ENCODE measurements at places on chromosomes 11 and 22.

- peak; percentile 92 for DNase-seq
Measured at GRCh38 chr11:10926801-10927211, 69.0 kb upstream of the ZBED5 start.

DNA sequence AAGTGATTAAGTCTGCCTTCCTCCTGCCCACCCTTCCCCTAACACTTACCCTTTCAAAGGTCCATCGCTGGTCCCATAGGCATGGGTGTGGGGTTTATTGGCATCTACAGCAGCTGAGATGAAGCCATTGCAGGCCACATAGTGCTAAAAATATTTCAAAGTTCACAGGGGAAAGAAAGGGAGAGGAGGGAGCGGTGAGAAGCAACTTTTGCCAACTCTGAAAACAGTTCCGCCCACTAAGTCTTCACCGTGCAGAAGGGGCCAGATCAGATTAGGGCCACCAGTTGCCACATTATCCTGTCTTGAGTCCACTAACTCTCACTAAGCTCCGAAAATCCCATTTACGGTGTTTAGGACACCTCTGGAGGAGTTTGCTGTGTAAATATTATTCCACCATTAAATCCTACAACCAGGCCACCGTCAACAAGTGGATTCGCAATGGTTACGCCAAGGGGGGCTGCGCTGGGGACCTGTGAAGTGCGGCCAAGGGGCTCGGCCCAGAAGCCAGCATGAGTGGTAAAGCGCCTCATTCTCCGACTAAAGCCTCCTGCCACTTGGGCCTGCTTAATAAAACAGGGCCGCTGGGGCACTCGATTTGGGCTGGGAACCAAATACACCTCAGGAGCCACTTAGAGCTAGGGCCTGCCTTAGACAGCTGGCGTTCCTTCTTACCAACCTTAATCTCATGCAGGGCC is 534.9 kb downstream of the MIAT start:
- no peak for DNase-seq

DNA sequence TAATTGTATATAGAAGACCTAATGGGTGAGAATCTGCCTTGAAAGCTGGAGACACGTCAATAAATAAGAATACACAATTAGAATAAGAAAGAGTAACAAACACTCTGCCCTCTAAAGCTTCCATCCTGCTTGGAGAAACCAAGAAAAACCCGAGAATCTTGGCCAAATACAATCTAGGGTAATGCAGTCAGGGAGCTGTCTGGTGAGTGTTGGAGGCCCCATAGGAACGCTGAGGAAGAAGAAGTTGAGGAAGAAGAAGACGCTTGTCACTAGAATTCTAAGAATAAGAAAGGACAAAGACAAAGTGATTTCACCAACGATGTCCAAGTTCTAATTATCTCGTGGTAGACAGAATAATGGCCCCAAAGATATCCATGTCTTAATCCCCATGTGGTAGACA is 4485.9 kb upstream of the OR11H1 start:
- no peak for DNase-seq

DNA sequence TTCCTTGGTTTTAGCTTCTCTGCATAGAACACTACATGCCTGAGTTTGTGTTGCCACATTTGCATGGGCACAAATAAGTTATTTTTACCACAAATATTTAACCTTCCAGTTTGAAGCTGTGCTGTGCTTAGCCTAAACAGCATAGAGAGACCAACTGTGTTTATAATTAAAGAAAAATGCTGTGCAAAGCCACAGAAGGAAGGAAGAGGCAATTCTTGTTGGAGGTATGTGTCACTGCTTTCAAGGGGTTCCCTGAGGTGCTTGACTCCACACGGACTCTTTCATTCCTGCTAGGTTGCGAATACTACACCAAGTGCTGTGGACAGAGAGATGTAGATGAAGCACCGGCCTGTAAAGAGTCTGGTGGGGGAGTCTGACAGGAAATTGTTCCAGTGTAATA is 47.6 kb upstream of the OLFML1 start:
- DNase-seq: no peak

GRCh38 chr11:8642196-8642841 is 40.1 kb downstream of the TRIM66 start:
- DNase-seq: peak; percentile 70

GRCh38 chr22:24695060-24695459 is 79.5 kb downstream of the PIWIL3 start:
- no peak for DNase-seq

- DNase-seq: no peak
Measured at GRCh38 chr22:17774206-17774925, at the start of gene BID. Gene BID (minus strand): TSS chr22:17774469. CDS start chr22:17750116, 24,353 bp downstream.

DNA sequence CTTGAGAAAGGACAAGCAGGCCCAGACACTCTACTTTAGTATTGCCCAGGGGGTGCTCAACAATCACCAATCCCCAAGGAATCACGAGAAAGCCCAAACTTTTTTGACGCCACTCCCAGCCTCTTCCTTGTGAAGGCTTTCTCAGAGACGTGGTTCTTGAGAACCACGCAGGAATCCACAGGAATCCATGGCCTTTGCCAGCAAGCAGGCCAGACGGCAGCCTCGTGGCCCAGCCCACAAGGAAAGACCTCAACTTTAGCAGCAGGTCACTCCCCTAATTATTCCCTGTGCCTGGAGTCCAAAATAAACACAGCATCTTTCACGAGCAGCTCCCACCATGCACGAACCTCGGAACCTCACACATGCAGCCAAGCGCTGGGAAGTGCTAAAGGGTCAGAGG is 104.2 kb downstream of the WT1 start:
- DNase-seq: no peak

GRCh38 chr22:47534804-47535410 is 772.5 kb downstream of the TBC1D22A start:
- DNase-seq: no peak

DNA sequence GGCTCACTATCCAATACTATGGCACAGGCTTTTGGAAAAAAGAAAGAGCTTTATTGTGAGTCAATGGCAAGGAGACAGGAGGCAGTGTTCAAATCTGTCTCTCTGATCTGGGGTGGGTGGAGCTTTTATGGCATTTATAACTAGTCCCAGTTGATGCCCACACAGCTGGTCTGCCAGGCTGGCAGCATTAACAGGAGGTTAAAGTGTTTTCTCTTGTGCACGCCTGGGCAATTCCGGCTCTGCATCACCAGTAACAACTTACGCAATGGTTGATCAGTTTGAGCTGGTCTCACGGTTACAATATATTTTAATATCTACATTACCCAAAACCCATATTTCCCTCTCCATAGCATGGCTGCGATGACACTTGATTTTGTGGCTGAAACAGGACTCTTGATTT is 15.1 kb upstream of the SMIM38 start:
- no peak for DNase-seq

DNA sequence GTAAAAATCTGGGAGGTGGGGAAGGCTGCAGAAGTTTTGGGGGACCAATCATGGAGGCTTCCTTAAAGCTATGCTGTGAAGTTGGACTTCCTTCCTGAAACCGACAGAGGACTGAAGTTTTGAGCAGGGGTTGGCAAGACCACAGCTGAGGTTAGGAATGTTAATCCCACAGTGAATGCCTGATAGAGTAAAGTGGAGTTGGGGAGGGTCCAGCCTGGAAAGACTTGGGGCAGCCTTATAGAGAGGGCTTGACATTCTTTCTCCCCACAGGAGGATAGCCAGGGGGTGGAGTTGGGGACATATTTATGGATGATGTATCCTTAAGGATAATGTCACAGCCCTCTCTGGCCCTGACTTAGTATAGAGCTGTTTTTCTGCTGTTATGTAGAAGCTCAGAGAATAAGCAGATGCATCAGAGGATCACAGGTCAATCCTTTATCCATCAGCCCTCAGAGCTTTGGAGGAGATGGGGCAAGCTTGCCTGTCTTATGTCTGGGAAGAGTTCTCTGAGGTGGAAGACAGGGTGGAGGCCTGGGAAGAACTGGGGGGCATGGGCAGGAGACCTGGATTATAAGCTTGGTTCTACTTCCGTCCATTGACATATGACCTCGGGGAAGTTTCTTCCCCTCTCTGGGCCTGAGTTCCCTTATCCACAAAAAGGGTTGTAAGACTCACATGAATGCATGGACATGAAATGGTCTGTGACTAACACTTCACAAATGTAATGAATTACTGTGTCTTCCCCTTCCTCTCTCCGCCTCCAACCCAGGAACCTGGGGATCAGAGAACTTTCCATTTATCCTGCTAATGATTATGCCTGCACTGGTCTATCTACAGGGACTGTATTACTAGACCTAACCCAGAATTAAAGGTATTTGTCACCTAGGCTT is 317.8 kb downstream of the MIAT start:
- DNase-seq: no peak

GRCh38 chr22:32961497-32961896 is 96.7 kb downstream of the SYN3 start:
- no peak for DNase-seq

GRCh38 chr11:72174302-72175070 is 17.5 kb upstream of the FOLR1 start:
- DNase-seq: no peak

GRCh38 chr22:46012182-46012880 is 35.4 kb upstream of the WNT7B start:
- DNase-seq: no peak

DNA sequence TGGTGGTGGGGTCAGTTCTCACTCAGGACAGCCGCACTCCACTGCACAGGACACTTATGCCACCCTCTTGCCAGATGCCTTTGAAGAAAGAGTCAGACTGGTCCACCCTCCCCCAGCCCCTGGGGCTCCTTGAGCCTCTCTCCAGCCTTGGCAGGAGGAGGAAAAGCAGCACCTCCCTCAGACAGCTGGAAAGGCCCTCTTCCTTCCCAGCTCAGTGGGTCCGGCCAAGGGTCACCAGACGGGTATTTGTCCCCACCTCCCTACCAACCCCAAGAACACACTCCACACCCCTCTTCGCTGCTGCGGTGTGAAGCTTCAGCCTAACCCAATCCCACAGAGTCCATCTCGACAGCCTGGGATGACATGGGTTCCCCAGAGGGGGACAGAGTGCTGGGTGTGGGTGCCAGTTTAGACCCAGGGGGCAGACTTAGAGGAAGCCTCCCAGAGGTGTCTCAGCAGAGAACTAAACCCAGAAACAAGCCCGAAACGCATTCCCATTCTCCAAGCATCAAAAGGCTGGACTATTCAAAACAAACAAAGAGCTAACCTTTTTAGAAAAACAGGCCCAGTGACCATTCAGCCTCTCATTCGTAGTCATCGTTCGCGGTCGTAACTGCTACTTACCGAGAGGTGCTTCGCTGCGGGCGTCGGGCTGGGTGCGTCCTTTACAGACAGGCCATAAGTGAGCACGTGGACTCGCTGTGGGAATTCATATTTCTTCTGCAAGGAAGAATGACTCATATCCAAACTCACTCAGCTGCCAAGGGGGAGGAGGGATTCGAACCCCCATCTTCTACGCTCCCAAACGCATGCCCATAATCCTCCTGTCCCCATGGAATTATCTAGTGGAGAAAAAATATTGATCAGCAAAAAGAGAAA is 57.5 kb upstream of the ANO1 start:
- DNase-seq: no peak

- DNase-seq: no peak
Measured at GRCh38 chr11:94932503-94932902, 40.9 kb downstream of the CWC15 start.

DNA sequence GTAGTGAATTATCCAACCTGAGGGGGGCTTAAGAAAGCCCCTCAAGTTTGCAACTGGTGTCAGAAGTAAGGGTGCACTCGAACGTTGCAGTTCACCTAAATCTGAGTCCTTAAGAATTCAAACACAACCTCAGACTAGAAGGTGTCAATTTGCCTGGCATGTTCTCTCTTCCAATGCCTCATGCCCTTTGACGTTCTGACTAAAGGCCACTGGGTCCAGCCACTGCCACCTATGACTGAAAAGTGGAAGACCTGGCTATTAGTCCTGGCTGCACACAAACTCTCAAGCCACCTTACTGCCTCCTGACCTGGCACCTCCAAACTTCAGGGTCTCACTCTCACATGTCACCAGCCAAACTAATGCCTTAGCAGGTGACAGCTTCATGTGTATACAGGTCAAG is 8.0 kb downstream of the APOL4 start:
- no peak for DNase-seq

GRCh38 chr22:32801537-32802236 is at the start of gene TIMP3:
Gene TIMP3 (plus strand): TSS chr22:32801705. CDS start chr22:32802002, 297 bp downstream.
- no peak for DNase-seq

GRCh38 chr11:17559341-17560087 is 12.5 kb downstream of the OTOG start:
- DNase-seq: no peak

DNA sequence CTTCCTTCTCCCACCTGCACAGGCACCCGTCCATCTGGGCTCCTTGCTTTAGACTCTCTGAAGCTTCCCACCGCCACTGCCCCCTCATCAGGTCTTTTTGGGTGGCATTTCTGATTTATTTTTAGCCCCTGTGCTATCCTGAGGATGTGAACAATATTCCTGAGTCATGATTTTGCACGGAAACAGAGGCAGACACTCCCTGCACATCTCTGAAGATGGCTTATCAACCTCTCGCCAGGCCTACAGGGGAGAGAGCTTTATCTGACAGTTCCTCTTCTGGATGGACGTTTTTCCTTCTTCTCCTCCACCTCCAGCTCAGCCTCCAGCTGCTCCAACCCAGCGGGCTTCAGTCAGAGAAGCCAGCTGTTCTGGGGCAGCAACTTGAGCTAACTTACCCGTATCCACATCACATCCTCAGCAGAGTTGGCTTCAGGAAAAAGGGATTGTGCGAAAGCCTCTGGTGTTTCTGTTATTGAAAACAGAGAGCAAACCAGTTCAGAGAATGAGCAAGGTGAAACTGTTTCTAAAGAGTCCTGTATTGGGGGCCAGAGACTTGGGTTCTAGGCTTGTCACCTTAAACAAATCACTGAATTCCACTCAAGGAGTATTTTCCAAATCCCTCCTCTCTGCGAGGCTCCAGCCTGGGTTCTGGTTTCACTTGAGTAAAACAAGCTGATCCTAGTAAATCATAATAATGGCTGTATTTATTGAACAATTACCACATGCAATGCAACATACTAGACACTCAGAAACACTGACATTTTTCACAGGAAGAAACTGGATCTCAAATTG is 33.1 kb upstream of the ETS1 start:
- no peak for DNase-seq

DNA sequence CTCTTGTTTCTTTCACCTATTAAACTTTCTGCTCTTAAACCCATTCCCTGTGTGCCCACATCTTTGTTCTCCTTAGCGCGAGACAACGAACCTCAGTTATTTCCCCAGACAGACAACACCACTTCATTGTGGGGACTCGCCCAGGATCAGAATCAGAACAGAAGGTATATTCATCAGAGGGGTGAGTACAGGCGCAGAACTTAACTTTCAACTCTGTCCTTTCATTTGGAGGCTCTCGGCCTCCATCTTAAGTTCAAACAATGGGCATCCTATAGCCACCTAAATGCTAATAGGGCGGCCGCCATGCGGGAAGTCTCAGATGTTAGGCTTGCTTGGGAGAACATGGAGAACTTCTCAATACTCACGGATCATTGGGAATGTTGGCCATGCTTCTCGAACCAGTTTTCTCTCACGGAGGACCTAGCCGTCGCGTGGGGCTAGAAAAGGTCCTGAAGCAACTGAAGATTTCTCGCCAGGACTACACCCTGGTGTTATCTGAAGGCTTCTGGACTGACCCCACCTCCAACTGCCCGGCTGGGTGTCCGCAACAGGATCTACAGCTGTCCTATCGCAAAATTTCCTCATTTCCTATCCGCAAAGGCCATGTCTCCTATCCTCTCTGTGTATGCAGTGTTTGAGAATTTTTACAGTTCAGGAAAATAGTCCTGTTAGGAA is 13.4 kb upstream of the HYLS1 start:
- no peak for DNase-seq

- no peak for DNase-seq
Measured at GRCh38 chr11:102488208-102488607, 35.6 kb upstream of the TMEM123 start.

Measured in NCI-H446 (cell line).